Sigmoid colon (tissue), 7 donors: ENCODE measurements at places on chromosomes 4 and X. TPM values are rescaled to one million over a fixed set of nuclear protein-coding genes. Genes with fewer than 3 reads are reported as not detected.

- H3K4me1 ChIP-seq = no peaks in the 10 kb centered on the region
- no peak overlapping the region for H3K4me3 ChIP-seq
- no peaks in the 10 kb centered on the region for H3K27me3 ChIP-seq
- no peaks in the 10 kb centered on the region for H3K36me3 ChIP-seq
Measured at GRCh38 chrX:4690521-4690920, 977.1 kb upstream of the PRKX start.

DNA sequence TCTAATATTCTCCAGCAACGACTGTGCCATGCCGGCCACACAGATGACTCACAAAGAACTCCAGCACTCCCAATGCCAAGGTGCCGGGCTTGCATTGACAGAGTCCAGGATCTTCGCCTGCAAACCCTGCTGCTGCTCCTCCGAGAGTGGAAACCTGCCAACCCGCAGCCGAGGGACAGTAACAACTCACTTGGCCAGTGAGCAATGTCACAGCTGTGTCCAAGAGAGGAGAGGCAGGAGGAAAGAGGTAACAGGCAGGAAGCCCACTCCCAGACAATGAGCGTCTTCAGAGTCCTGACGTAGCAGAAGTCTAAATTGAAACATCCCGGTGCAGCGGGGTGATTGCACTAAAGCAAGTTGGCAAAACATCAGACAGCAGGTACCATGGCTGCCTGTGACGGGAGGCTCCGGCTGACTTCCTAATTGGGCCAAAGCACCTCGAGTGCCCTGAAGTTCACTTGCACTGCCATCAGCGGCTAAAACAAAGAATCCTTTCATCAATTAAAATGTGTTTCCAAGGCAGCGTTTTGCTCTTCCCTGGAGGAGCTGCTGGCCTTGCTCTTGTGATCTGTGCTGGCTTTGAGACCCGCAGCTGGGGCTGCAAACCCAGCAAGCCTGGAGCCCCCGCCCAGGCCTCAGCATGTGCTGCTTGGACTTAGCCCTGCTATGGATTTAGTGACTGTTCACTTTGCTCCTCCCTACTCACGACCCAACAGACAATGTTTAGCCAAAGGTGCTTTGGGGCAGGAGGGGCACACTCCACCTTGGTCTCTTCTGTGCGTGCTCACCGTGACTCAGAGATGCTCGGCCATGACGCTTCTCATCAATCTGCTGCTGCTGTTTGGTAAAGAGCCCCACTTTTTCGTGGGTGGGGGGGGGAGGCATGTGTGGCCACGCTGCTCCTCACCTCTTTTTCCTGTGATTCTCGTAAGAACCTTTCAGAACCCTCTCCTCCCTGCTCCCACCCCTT, 36.5 kb downstream of the DCTD start:
- peak; percentile 85 for DNase-seq
- no peaks in the 10 kb centered on the region for H3K36me3 ChIP-seq
- no peak overlapping the region for H3K4me3 ChIP-seq
- H3K27me3 ChIP-seq = no peaks in the 10 kb centered on the region

- H3K4me1 ChIP-seq = no peaks in the 10 kb centered on the region
- H3K27ac ChIP-seq = no peak overlapping the region
- H3K27me3 ChIP-seq = no peaks in the 10 kb centered on the region
- H3K4me3 ChIP-seq = no peak overlapping the region
- DNase-seq = no peak
Measured at GRCh38 chrX:113726898-113727297, 857.0 kb upstream of the HTR2C start.

GRCh38 chr4:38574559-38575333, 89.3 kb upstream of the KLF3 start:
- no peak overlapping the region for H3K4me3 ChIP-seq
- H3K27ac ChIP-seq = no peak overlapping the region
- no peaks in the 10 kb centered on the region for H3K27me3 ChIP-seq

Gene RBMXL3
- not detected for total RNA-seq
